Activated B cell treated with CpG ODN at 0.5 μM for 24 hours (primary cell): ENCODE measurements at places on chromosomes 5 and 9.

- H3K27me3 ChIP-seq: no peaks in the 10 kb centered on the region
- no peak for DNase-seq
- no peaks in the 10 kb centered on the region for H3K36me3 ChIP-seq
- no peak overlapping the region for H3K27ac ChIP-seq
- no peak overlapping the region for H3K4me3 ChIP-seq
- no peaks in the 10 kb centered on the region for H3K4me1 ChIP-seq
Observed at GRCh38 chr9:119026120-119026519, 343.1 kb downstream of the BRINP1 start.

- H3K27ac ChIP-seq: no peak overlapping the region
- H3K4me1 ChIP-seq: peaks cover 7% of the 10 kb centered on the region
- DNase-seq: no peak
- no peaks in the 10 kb centered on the region for H3K27me3 ChIP-seq
Observed at GRCh38 chr5:142922223-142922952, 152.2 kb downstream of the ARHGAP26 start.

DNA sequence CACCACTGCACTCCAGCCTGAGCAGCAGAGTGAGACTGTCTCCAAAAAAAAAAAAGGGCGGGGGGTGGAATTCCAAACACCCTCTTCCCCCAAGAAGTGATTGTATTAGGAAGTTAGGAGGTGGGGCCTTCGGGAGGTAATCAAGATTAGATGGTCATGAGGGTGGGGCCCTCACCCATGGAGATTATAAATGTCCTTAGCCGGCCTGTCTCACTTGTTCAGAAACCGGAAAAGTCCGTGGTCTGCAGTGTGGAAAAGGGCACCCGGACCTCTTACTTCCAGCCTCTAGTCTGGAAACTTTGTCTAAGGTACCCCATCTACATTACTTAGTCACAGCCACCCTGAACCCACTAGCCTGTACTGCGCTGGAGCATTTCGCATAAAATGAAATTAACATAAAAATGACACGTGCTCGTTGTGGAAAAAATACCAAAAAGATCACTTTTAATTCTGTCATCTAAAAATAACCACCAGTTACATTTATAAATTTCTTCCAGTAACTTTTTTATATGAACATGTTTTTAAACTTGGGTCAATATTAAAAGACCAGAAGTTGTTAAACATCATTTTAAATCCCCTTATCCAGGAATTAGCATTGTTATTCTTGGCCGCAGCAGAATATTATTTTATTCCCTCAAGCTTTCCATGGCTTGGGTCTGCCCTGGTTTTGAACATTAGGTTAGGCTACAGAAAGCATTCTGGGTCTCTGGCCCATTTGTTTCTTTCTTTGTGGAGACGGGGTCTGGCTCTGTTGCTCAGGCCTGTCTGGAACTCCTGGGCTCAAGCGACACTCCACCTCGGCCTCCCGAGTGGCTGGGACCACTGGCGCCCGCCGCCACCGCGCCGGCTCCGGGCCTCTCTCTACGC lies 1.2 kb upstream of the CKS2 start:
- H3K4me1 ChIP-seq: peaks cover 54% of the 10 kb centered on the region
- H3K27me3 ChIP-seq: no peaks in the 10 kb centered on the region
- H3K36me3 ChIP-seq: peaks cover 18% of the 10 kb centered on the region
- H3K4me3 ChIP-seq: peak overlapping the region; percentile 96

DNA sequence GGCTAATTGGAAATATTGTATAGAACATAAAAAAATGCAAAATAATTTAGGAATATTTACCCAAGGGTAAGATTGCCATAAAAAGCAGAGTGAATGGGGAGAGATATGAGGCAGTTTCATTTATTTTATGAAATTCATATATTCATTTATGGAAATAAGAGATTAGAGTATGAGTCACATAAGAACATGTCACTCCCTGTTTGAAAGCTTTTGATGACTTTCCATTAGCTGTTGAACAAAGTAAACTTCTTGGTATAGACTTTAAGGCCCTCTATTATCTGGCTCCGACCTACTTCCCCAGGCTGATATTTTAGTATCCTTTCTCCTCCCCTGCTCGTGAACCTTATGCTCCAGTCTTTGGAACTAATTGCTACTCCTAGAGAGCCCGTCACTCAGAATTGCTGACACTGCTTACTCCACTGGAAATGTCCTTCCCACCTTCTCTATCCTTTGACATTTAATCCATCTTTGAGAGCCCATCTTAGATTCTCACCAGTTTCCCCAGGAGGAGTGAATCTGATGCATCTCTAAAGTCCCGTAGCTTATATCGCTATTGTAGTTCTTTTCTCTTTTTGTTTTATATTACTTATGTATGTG lies 8.9 kb upstream of the ACTBL2 start:
- DNase-seq: no peak
- H3K36me3 ChIP-seq: no peaks in the 10 kb centered on the region
- H3K27me3 ChIP-seq: peaks cover 15% of the 10 kb centered on the region
- H3K4me3 ChIP-seq: no peak overlapping the region

GRCh38 chr9:122394265-122395125 lies 23.7 kb downstream of the PTGS1 start:
- no peak overlapping the region for H3K4me3 ChIP-seq
- peaks cover 14% of the 10 kb centered on the region for H3K36me3 ChIP-seq

DNA sequence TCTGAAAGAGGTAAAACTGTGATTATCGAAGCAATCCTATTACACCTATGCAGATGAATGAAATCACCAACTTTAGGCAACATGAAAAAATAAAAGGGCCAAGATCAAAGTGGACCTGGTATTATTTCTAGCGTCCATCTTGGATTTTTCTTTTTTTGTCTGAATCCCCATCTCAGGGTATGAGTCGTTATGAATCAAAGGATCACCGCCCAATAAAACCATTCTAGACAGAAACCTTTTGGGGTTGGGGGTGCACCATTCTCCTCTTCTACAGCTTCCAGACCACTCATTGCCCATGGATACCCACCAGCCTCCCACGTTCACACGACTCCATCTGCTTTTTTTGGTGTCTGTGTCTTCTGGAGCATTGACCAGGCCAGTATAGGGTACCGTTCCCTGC lies 33.4 kb downstream of the MAP1B start:
- no peak overlapping the region for H3K27ac ChIP-seq
- H3K27me3 ChIP-seq: peaks cover 6% of the 10 kb centered on the region
- H3K36me3 ChIP-seq: no peaks in the 10 kb centered on the region
- no peak for DNase-seq
- no peaks in the 10 kb centered on the region for H3K4me1 ChIP-seq
- no peak overlapping the region for H3K4me3 ChIP-seq

- H3K4me1 ChIP-seq: no peaks in the 10 kb centered on the region
- H3K4me3 ChIP-seq: no peak overlapping the region
- no peaks in the 10 kb centered on the region for H3K36me3 ChIP-seq
- no peak overlapping the region for H3K27ac ChIP-seq
- peaks cover 3% of the 10 kb centered on the region for H3K27me3 ChIP-seq
- DNase-seq: no peak
Observed at GRCh38 chr9:88818495-88819201, 172.6 kb upstream of the S1PR3 start.

- no peak overlapping the region for H3K27ac ChIP-seq
- DNase-seq: no peak
- no peak overlapping the region for H3K4me3 ChIP-seq
- H3K36me3 ChIP-seq: no peaks in the 10 kb centered on the region
- no peaks in the 10 kb centered on the region for H3K27me3 ChIP-seq
- H3K4me1 ChIP-seq: peaks cover 4% of the 10 kb centered on the region
Observed at GRCh38 chr9:19473605-19474004, 64.8 kb downstream of the ACER2 start.
